Stomach (tissue), 19 donors: ENCODE measurements at places on chromosomes 12 and 14. TPM values are rescaled to one million over a fixed set of nuclear protein-coding genes. Genes with fewer than 3 reads are reported as not detected.
A peak's percentile ranks its signal among the peaks of the same experiment; 100 is the strongest.

NRXN3 gene
- 41.1 TPM for total RNA-seq

CLEC1B gene
- total RNA-seq, result not detected

SDSL gene
- not detected for total RNA-seq

OR6C2 gene
- not detected for total RNA-seq

RNASE1 gene
- total RNA-seq, result 604 TPM

JAG2 gene
- 8.0 TPM for total RNA-seq

APOF gene
- total RNA-seq, result not detected

DNA sequence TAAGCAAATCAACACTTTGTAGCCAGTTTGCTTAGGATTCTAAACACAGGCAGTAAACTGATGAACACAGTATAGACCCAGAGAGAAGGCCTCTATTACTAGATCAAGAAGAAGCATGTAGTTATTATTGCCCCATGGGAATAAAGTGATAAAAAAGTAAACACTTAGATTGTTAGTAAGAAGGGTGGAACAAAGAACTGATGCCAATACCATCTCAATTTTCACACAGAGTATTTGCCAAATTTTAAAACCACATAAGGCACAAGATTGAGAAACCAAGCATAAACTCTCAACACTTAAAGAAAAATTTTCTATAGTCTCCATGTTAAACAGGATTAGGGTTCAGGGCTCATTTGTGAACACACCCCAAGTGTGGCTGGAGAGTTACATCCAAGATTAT, 77.0 kb upstream of the SYT1 start:
- no peak for DNase-seq

DNA sequence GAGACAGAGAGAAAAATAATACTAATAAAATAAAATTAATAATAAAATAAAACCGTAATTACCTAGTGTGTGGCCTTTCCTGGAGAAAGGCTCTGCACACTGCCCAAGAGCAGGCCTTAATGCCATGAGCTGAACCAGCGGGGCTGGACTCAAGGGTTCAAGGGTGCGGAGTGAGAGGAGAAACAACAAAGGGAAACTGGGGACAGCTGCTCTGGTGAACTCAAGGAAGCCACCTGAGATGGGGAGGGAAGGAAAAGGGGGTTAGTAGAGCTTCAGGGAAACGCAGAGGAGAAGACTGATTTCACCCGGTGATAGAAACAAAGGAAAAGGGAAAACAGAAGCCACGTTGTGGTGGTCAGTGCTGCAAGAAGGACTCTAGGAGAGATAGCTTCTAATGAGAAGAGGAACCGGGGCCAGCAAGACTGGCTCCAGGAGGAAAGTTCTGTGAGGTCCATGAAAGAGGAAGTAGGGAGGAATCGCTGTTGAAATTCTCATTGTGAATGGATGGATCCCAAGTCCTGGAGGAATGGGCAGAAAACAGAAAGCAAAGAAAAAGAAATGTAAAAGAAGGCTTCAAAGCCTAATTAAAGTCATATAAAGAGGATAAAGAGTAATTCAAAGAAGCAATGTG, 48.3 kb upstream of the BCL2L14 start:
- DNase-seq, result no peak

- peak; percentile 74 for DNase-seq
Observed at GRCh38 chr12:107429006-107429705, 256.4 kb upstream of the PWP1 start.

DNA sequence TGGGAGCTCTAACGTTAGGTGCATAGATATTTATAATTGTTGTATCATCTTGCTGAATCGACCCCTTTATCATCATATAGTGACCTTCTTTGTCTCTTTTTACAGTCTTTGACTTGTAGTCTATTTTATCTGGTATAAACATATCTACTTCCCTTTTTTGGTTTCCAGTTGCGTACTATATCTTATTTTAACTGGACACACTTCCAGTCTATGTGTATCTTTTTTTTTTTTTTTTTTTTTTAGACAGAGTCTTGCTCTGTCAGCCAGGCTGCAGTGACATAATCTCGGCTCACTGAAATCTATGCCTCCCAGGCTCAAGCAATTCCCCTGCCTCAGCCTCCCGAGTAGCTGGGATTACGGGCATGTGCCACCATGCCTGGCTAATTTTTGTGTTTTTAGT, 41.9 kb upstream of the ZFP36L1 start:
- DNase-seq, result no peak

DNA sequence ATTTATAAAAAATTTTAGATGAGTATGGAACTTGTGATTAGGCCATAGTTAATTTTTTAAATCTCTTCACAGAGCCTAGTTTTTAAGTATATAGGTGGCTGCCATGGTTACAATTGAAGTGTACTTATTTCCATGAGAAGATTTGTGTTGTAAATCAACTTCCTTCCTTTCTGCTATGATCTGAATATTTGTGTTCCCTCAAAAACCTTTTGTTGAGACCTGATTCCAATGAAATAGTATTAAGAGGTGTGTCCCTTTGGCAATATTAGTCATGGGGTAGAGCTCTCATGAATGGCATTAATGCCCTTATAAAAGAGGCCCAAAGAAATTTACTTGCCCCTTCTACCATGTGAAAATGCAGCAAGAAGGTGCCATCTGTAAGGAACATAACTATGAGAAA, 28.8 kb downstream of the ETNK1 start:
- no peak for DNase-seq

DNA sequence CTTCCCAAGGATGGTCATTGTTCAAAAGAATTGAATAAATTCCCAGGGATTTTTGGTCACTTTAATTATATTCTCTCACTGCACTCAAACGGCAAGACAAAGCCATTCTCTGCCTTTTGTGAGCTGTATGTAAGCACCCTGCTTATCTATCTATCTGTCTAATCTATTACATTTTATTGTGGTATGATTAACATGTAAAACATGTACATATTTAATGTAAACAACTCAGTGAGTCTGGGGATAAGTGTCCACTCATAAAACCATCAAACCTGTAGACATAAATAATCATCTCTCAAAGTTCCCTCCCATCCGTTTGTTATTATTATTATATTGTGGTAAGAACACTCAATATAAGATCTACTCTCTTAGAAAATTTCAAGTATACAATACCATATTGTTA, 167.1 kb downstream of the CAND1 start:
- DNase-seq, result no peak

DNA sequence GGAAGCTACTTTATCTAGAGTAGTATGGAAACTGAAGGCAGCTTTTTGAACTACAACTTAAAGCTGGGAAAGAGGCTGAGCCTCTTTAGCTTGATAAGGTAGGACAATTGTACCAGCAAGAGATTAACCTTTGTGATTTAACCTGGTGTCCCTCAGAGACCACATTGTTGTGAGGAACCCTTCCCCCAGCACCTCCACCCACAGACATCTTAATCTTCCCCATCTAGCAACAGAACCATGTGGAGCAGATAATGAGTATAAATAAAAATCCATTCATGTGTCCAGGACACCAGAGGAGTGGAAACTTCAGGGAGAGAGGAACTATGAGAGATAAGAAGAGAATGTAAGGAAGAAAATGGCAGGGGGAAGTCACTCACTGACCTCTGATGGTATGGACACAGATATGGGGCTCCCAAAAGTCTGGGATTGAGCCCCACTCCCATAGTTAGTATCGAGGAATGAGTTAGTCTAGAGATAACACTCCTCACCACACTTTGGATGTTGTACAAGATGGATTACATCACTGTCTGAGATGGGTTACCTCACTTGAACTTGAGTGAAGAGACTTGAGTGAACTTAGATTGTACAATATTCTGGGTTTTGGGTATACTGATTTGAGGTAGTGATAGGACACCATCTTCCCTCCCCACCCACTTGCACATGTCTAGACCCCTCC, 33.9 kb upstream of the SLC38A2 start:
- DNase-seq, result no peak

- DNase-seq, result peak; percentile 83
Observed at GRCh38 chr14:21191809-21192446, 36.1 kb upstream of the OR5AU1 start.

DNA sequence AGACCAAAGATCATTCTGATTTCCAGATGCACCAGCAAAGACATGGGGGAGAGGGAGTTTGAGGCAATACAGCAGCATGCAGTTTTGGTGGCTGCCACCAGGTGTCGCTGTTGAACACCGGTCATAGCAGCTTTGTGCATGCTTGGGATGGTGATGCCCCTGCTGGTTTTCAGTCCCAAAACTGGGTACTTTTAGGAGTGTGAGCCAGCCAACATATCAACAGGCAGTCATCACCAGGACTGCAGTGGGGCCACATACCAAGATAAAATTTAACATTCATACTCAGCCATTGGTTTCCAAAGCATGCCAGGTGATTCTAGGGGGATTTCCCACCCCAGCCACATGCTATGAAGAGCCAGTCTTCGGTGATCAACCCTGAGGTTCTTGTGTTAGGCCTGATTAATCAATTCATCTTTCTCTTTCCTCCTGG, 64.2 kb downstream of the PHETA1 start:
- no peak for DNase-seq

DNA sequence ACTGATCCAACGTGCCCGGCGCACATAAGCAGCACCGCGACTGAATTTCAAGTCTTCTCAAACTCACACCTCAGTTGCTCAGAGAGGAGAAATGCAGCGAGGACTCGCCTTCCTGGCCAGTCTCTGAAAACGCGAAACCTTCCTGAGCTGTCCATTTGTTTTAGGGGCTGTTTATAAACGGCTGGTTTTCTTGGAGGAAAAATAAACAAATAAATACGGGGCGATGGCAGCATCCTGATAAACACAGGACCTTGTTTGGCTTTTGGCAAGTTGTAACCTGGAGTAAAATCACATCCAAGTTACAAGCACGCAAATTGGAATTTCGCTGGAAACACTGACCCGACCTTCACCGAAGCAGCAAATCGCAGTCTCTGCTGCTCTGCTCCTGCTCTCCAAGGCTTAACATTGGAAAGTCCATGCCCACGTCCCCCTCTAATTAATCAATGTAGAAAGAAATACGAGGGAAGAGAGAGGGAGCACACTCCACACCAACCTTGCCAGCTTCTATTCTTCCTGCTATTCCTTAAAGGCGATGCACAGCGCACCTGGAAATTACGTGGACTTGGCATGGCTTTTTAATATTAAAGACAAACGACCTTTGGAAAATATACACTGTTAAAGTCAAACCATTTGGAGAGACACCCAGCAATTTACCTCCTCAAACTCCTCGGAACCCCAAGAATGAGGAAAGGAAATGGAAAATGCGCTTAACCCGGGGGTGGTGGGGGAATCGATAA, 248.8 kb downstream of the APAF1 start:
- no peak for DNase-seq

DNA sequence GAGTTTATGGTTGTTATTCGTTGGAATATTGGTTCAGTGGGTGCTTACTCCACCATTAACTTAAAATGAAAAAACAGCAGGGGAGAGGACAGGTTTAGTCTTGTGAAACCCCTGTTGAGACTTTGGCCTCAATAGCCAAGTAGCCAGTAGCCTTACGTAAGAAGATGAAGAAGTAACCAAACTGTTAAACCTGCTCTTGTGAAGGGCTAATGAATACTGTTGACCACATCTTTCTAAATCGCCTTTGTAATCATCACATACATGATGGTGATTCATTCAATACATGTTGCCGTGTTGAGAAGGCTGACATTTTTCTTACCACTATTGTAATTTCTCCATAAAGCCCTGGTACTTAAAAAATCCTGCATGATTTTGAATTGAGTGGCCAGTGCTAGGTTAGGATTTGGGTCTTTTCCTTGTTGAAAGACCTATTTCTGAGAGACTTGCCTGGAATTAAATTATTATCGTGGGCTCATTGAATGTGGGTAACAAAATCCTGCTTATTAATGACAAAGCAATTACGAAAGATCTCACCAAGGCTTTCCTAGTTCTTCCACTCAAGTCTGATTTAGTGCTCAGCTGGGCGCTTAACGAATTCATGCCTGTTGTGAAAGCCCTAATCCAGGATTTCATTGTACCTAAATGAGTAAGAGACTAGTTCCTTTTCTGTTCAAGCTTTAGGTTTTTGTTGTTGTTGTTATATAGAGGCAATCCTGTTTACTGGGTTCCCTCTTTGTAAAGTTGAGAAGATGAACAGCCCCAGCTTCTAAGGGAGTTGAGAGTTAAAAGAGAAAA, 333.1 kb downstream of the FUT8 start:
- no peak for DNase-seq

GRCh38 chr14:75281654-75282019, 3.0 kb downstream of the FOS start:
- no peak for DNase-seq
